ENCODE measurements at places on chromosomes 5 and 9.

DNA sequence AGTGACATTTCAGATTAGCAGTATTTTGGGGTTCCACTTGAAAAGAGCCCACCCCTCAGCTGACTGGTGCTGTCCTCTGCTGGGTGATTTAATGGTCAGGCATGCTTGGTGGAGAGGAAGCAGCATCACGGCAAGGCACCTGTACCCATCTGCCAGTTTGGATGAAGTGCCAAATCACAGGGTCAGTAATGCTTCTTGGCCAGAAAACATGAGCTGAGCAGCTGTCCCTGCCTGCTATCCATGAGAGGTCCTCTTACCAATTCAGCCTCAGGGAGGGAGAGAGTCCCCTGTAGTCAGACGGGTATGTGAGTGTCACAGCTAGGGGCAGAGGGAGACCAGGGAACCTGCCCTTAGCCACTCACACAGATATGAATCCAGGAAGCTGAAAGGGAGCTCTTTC is 137.9 kb downstream of the SEC61B start:
- no peak for DNase-seq

- no peak for DNase-seq
These were observed 166.1 kb downstream of the CFAP90 start for GRCh38 chr5:7684826-7685225.

DNA sequence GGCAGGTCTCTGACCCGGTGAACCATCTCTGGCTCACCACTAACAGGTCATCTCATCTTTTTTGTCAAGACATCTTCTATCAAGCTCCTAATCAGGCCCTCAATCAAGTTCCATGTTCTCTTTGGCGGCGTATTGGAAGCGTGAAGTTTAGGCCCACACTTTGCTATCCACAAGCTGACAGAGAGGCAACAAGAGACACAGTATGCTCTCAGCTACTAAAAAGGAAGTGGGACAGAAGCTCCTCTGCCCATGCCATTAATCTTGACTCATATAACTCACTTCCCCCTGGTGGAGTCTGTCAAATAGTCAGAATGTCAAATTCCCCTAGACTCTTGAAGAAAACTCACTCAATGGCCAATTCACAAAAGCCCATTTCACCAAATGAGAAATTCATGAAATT is 77.6 kb upstream of the TMC1 start:
- no peak for DNase-seq

DNA sequence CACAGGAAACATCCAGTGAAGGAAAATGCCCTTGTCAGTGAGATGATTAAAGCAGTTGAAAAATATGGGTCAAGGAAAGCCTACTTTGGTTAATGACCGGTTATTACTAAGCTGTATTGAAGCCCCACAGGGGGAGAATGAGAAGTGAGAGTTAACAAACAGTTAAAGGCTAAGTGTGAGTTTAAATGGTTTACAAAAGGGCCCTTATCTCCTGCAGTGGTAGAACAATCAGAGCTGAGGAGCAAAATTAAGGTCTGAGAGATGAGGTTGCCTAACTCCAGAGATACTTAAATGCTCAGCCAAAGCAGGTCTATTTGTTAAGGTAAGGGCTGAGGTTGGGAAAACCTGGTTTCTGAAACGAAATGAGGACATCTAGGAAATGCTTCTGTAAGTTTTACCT is 75.1 kb upstream of the FER start:
- no peak for DNase-seq

DNA sequence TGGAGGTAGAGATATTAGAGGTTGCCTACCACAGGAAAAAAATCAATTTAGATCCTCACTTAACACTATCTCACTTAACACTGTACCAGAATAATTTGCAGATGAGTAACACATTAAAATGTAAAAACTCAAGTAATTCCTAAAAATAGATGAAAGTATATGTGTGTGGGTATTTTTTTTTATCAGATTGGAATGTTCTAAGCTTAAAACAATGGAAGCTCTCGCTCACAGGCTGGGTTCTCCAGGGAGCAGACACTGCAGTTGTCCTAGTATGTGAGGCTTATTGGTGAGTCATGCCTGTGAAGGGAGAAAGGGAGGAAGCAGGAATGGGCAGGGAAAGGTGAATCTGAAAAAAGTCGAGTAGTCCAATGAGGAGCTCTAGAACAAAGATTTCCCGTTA is 181.3 kb upstream of the ZNF608 start:
- no peak for DNase-seq

GRCh38 chr5:53456366-53456765 is 24.1 kb upstream of the FST start:
- DNase-seq: no peak

DNA sequence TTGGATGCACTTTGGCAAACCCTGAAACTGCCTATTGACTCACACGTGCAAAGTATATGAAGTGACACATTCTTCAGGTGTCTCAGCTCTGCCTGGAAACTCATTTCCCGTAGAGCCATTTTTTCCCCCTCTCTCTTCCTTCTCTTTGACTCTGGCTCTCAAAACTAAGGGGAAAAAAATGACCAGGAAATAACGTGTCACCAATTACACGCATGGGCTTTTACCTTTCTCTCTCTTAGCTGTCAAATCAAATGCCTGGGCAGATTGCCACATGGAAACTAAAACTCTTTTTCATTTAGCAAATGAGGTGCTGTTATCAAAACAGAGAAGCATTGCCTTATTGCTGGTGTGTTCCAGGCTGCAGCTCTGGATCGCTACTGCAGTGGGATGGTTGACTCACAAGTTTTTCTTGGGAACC is 18.3 kb upstream of the IFNK start:
- DNase-seq: no peak

GRCh38 chr9:88949425-88949824 is 41.8 kb upstream of the S1PR3 start:
- DNase-seq: no peak

Measured in stimulated activated CD8-positive, alpha-beta memory T cell treated with anti-CD3 and anti-CD28 coated beads, Interleukin-7, amount 100 ng/mL, for 48 hours (primary cell).